ENCODE measurements at places on chromosomes 1 and 21.
A peak's percentile ranks its signal among the peaks of the same experiment; 100 is the strongest.

- DNase-seq: no peak
Observed at GRCh38 chr21:35197992-35198431, 148.9 kb upstream of the RUNX1 start.

DNA sequence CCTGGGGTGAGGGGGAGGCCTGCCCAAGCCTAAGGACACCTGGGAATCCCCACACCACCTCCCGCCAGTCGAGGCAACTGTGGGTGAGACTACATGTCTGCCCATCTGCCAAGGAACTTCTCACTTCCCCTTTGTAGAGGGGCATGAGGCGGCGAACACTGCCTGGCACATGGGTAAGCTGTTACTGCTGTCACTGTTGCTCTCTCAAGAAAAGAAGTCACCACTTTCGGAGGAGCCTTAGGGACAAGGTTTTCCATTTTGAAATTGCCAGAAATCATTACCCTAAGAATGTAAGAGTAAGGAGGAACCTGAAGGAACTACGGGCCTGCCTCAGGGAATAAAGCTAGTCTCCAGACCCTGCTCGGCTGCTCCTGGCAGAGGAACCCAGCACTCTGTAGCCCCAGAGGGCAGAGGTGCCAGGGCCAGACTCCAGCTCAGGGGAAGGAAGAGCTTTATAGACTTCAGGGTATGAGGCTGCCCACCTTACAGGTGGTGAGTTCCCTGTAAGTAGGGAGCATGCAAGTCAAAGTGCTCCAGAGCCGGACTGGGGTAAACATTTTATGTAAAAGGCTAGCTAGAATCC is 23.3 kb downstream of the SLC2A1 start:
- DNase-seq: peak; percentile 78

GRCh38 chr1:226406401-226406881 is 1.5 kb downstream of the PARP1 start:
- DNase-seq: no peak

DNA sequence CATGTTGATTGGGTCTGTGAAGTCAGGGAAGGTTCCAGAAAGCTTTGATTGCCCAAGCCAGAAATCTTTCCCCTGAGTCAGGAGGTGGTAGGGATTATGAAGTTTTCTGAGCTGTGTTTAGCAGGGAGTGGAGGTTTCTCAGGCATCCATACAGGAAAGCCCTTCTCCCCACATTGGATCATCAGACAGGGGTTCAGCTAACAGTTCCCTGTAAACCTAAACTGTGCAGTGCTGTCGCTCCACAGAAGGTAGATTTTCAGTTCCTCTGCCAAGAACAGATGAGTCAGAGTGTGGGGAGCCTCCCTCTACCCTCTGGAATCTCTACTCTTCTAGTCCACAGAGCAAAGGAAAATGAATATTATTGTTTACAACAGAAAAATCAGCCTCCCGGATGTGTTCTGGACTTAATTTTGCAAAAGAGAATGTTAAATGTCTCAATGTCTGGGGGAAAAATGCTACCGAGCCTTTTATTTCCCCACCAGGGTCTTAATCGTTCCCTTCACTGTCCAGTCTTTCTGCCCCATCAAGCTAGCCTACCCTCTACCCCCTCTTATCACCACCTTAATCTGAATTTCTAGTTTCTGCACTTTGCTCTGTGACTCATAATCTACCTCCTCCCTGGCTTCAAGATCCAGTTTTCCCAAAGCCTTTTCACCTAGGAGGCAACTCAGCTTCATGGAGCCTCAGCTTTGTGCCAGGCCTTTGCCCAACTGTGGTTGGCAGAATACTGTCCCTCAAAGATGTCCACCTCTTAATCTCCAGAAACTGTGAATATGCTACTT is 355.6 kb downstream of the PRDM2 start:
- DNase-seq: no peak
